ENCODE measurements at places on chromosomes 12 and 14.
A peak's percentile ranks its signal among the peaks of the same experiment; 100 is the strongest.

DNA sequence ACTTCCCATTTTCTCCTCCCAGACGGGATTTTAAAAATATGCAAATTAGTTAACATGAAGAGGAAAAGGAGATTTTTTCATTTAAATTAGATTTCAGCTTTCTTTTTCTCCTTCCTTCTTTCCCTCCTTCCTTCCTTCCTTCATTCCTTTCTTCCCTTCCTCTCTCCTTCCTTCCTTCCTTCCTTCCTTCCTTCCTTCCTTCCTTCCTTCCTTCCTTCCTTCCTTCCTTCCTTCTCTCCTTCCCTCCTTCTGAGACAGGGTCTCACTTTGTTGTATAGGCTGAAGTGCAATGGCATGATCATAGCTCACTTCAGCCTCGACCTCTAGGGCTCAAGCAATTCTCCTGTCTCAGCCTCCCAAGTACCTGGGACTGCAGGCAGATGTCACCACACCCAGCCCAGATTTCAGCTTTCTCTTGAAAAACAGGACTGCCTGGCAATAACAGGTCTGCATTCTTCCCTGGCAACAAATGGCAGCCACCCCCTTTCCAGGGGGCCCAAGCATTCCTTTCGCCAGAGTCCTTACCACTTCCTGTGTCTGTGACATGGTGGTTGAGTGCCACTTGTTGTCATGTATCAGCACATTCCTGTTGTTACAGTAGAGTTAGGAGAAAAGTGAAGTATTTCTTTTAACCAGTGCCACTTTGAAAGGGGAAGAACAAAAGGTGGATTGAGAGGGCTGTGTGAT is 119.1 kb downstream of the PTPN11 start:
- DNase-seq: peak; percentile 82

DNA sequence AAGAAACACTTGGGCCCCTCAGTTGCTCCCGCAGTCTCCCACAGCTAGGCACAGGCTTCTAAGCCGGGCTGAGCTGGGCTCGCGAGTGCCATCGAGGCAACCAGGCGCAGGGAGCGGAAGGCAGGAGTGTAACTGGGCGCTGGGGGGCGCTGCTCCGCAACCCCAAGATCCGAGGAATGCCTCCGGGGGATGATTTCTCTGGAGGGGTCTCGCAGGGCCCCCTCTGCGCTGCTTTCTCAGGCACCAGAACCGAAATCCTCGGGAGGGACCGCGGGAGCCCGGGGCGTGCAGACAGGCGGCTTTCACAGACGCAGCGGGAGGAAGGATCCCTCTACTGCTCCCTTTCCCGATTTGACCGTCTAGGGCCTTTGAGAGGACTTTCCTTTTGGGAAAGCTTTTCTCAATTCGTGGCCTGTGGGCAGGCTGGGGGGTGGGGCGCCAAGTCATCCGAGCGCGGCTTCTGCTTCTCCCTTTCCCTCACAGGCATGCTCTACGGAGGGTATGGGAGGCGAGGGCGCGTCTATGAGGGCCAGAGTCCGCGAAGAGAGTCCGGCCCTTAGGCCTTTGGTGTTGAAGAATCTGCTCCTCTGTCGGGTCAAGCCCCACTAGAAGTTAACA is 4.3 kb upstream of the NKX2-1 start:
- DNase-seq: peak; percentile 66

- DNase-seq: no peak
Observed at GRCh38 chr12:79143803-79144202, 279.2 kb downstream of the SYT1 start.

DNA sequence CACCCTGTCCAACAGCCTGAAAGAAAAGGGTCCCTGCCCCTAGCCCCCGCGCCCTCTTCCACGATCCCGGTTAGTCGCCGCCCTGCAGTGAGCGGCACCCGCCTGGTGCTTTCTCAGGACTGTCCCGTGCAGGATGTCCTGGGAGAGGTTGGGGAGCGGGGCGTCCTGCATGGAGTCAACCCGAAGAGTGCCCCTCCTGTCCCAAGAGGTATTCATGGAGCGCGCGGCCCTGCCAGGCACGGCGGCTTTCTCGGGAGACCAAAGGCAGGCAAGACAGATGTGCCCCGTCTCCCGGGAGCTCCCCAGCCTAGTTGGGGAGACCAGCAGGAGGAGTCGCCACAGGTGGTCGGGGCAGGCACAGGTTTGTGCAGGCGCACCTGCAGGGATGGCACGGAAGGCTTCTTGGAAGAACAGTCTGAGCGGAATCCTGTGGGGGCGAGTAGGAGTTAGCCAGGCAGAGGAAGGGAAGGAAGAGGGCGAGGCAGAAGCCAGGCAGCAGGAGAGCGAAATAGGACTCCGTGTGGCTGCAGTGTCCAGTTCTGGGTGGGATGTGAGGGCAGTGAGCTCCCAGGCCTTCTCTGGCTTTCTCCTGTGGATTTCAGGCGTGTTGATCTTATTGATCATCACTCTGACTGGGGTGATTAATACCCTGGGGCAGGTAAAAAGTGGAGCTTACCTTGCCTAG is 723 bp downstream of the SIVA1 start:
- DNase-seq: peak; percentile 39

GRCh38 chr14:73124180-73124894 is 12.0 kb upstream of the PSEN1 start:
- DNase-seq: no peak

GRCh38 chr12:81086342-81086741 is 8.5 kb downstream of the ACSS3 start:
- DNase-seq: peak; percentile 82
